ENCODE measurements at places on chromosomes 16 and 17. TPM values are rescaled to one million over a fixed set of nuclear protein-coding genes. Genes with fewer than 3 reads are reported as not detected.

DNA sequence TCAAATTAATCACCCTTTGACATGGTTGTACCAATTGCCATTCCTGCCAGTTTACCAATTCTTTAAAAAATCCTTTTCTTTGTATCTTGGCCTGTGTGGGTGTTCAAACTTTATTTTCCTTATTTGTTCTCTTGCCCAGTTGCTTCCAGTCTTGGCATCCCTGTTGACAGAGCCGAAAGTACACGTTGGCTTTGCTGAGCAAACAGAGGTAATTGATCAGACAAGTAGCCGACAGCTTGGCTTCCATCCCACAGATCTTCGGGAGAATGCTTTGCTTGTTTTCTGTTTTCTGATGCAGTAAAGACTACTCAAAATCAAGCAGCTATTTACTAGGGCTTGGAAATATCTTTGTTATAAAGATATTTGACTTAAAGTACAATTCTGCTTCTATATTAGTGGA is 506.8 kb upstream of the SALL1 start:
- DNase-seq = no peak
- peaks cover 7% of the 10 kb centered on the region for H3K27me3 ChIP-seq
- no peak overlapping the region for H3K4me3 ChIP-seq
- no peak overlapping the region for H3K27ac ChIP-seq

Gene SLFN14
- total RNA-seq = not detected

- no peaks in the 10 kb centered on the region for H3K27me3 ChIP-seq
- peaks cover 34% of the 10 kb centered on the region for H3K36me3 ChIP-seq
- DNase-seq = no peak
- H3K4me3 ChIP-seq = no peak overlapping the region
Observed at GRCh38 chr17:40460604-40460967, 17.3 kb downstream of the IGFBP4 start.

GRCh38 chr16:23327836-23328235 is 25.7 kb downstream of the SCNN1B start:
- H3K27ac ChIP-seq = no peak overlapping the region
- H3K36me3 ChIP-seq = no peaks in the 10 kb centered on the region
- no peaks in the 10 kb centered on the region for H3K27me3 ChIP-seq
- DNase-seq = no peak
- H3K4me1 ChIP-seq = no peaks in the 10 kb centered on the region

DNA sequence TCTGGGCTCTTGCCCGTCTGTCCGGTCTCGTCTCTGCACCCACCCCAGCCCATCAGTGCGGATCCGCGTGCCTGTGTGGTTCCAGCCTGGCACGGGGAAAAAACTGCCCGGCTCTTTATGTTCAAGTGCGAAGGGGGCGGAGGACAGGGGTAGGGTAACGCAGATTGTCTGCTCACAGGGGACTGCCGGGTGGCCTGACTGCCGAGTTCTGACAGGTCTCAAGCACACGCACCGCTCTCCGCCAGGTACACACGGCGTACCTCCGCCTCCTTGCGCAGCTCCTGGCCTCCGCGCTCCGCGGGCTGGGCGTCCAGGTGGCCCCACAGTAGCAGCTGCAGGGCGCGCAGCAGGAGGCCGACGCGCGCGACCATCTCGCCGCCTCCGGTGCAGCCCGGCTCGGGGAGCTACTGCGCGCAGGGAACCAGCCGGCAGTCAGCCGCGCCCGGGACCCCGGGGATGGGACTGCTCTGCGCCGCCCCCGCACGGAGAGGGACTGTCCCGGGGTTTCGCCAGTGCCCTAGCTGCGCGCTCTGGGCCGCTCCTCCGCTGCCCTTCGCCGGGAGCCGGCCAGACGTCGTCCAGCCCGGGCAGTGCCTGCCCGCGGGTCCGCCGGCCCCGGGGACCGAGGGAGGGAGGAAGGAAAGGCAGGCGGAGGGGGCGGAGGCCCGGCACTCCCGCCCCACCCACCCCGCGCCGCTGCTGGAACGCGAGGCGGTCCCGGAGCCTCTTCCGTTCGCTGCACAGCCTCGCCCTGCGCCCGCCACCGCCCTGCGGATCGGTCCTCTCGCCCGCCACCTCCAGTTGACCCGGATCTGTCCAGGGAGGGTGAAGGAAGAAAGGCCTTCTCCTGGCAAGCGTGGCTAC is at the start of gene MMP28:
Gene MMP28, minus strand, starts transcription at position 635 of the 864 bp plus-strand sequence. Its CDS starts 264 bp downstream, at position 371.
- H3K27ac ChIP-seq = no peak within 1 kb of the TSS
- no peaks in the 10 kb centered on the region for H3K36me3 ChIP-seq
- peak within 1 kb of the TSS; percentile 67 for H3K4me3 ChIP-seq
- peaks cover 32% of the 10 kb centered on the region for H3K4me1 ChIP-seq
- DNase-seq = no peak
- peaks cover 14% of the 10 kb centered on the region for H3K27me3 ChIP-seq

- H3K36me3 ChIP-seq = no peaks in the 10 kb centered on the region
- peaks cover 8% of the 10 kb centered on the region for H3K4me1 ChIP-seq
- no peaks in the 10 kb centered on the region for H3K27me3 ChIP-seq
- DNase-seq = no peak
Observed at GRCh38 chr16:12057266-12057665, 80.7 kb downstream of the SNX29 start.

Gene C17orf78
- not detected for total RNA-seq

DNA sequence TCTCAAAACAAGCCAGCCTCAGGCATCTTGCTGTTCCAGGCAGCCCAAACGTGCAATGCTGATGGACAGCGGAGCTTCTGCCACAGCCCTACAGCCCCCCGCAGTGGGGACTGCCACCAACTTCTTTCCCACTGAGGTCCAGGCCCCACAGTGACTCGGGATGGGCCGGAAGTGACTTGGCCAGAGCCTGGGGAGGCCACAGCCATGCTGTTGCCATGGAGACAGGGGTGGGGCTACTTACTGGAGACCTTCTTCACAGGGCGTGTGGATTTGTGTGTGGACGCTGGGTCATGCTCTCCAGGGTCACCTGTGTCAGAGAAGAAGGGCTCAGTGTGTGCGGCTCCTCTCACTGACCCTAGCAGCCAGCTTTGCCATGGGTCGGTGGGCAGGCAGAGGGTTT is 15.0 kb downstream of the TRIM25 start:
- no peak overlapping the region for H3K27ac ChIP-seq
- no peak overlapping the region for H3K4me3 ChIP-seq
- H3K4me1 ChIP-seq = no peaks in the 10 kb centered on the region
- no peaks in the 10 kb centered on the region for H3K36me3 ChIP-seq
- no peak for DNase-seq

GRCh38 chr17:31388770-31389656 is 2.5 kb upstream of the RAB11FIP4 start:
- peaks cover 25% of the 10 kb centered on the region for H3K27me3 ChIP-seq
- H3K27ac ChIP-seq = no peak overlapping the region
- H3K36me3 ChIP-seq = no peaks in the 10 kb centered on the region
- no peaks in the 10 kb centered on the region for H3K4me1 ChIP-seq

Gene SULT1A2
- total RNA-seq = 0.24 TPM

DNA sequence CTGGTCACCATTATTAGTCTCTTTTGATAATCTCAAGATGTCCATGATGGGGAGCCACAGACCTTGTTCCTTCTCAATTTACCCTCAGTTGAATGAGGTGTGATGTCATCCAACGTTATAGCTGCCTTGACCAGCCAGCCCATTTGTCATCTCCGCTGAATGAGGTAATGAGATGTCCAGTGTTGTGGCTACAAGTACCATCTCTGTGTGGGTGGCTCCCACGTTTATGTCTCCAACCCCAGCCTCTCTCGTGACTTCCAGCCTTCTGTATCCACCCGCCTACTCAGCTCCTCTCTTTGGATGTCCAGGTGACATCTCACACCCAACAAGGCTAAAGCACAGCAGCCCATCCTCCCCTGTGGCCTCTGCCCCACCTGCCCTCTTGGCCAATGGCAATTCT is 18.2 kb downstream of the DNAH17 start:
- no peaks in the 10 kb centered on the region for H3K4me1 ChIP-seq
- H3K27ac ChIP-seq = no peak overlapping the region

All from heart right ventricle (tissue), 16 donors.